ENCODE measurements at places on chromosomes 7 and 10.
A peak's percentile ranks its signal among the peaks of the same experiment; 100 is the strongest.

DNA sequence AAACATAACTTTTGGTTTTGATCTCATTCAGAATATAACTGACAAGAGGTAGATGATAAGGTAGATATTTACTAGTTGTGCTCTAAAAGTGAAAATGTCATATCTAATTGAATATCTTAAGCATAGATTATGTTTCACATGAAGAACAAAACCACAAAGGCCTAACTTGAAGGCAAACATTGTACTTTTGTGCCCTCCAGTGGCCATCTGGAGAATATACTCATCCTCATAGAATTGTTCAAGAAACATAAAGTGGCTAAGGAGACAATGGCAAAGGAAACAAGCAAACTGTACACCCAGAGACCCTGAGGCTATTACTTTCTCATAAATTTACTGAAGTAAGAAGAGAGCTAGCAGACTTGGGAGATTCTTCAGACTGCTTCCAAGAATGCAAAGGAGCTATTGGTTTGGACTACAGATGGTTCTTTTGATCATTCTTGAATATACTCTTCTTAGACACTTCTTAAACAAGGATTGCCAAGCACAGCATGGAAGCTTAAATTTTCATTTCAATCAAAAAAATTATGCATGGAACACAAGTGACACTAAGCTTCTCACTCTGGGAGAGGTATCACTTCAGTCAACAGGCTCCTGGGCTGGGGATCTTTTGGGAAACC is 98.2 kb upstream of the DKK1 start:
- no peak for DNase-seq

GRCh38 chr10:29239569-29240472 is 49.0 kb upstream of the LYZL1 start:
- DNase-seq = no peak

- no peak for DNase-seq
Measured at GRCh38 chr10:78588194-78588811, 480.5 kb upstream of the ZMIZ1 start.

DNA sequence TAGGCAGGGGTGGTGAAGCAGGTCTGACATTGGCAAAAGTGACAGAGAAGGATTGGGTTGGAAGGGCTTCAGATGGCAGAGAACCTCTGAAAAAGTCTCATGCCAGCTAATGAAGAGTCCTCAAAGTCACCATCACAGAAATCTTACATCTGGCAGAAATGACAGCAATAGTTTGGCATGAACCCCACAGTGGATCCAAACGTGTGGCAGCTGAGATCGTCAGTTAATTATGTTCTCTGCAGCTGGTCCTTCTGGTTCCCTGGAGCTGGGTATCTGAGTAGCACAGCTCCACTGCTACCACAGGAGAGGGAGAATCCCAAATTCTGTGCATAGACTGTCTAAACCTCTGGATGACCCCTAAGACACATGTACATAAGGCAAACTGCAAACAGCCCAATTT is 73.4 kb downstream of the ALOX5 start:
- no peak for DNase-seq

GRCh38 chr10:4721999-4722753 is 103.8 kb upstream of the AKR1E2 start:
- no peak for DNase-seq

- no peak for DNase-seq
Measured at GRCh38 chr10:65320236-65321026, 1605.4 kb upstream of the LRRTM3 start.

DNA sequence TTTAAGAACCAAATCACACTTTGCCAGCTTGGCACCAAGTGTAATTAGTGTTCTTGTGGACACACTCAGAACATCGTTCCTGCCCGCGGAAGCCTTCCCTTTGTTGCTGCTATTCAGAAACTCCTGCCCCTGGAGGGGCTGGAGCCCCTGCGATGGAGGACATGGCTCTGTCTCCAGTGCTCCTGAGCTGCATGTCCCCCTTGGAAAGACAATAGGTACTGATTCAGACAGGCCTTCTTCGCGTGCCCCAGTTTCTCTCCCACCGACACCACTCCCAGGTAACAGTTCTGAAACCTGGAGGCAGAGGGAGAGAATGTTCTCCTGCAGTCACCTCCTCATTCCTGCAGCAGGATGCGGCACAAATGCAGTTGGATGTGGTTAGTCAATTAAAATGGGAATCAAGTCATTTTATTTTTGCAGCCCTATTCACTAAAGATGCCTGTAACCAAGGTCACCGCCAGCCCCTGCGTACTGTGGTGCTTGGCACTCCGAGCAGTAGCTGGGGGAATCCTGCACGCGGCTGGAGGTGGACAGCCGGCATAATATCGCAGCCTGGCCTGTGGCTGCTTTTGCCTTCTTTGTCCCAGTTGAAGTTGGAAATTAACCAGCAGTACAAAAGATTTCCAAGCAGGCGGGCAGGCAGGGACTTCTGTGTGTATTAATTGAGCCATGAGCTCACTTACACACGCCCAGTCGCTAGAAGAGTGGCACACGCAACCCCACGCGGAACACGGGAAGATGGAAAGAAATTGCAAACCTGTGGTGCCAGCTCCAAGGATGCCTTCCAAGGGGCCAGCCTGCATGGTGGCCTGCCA is 205.7 kb downstream of the EBF3 start:
- DNase-seq = no peak

- no peak for DNase-seq
Measured at GRCh38 chr10:81534991-81535390, 340.0 kb upstream of the NRG3 start.

DNA sequence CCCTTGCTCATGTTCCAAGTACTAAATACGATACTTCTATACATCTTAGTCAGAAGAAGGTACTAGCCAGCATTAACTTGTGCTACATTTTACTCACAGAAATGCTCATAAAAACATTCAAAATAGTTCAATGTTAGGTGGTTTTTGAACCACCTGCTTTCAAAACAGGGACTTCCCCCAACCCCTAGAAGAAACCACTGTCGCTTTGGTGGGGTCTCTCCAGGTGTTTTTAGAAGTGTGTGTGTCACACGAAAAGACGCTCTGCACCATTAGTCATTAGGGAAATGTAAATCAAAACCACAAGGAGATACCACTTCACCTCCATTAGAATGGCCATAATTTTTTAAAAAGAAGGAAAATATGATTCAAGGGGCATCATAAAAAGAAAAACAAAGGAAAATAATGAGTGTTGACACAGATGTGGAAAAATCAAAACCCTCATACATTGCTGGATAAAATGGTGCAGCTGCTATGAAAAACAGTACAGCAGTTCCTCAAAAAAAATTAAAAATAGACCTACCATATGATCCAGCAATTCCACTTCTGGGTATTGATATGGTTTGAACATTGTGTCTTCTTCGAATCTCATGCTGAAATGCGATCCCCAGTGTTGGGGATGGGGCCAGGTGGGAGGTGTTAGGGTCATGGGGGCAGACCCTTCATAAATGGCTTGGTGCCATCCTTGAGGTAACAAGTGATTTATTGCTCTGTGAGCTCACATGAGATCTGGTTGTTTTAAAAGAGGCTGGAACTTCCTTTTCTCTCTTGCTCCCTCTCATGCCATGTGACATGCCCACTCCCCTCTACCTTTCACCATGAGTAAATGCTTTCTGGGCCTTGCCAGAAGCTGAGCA is 74.2 kb downstream of the MALSU1 start:
- peak; percentile 8 for DNase-seq

- no peak for DNase-seq
Measured at GRCh38 chr10:33793793-33794192, 459.3 kb upstream of the NRP1 start.

GRCh38 chr10:133161486-133162109 is 1.6 kb downstream of the KNDC1 start:
- no peak for DNase-seq

- DNase-seq = no peak
Measured at GRCh38 chr7:117009705-117010361, 56.5 kb downstream of the ST7 start.

DNA sequence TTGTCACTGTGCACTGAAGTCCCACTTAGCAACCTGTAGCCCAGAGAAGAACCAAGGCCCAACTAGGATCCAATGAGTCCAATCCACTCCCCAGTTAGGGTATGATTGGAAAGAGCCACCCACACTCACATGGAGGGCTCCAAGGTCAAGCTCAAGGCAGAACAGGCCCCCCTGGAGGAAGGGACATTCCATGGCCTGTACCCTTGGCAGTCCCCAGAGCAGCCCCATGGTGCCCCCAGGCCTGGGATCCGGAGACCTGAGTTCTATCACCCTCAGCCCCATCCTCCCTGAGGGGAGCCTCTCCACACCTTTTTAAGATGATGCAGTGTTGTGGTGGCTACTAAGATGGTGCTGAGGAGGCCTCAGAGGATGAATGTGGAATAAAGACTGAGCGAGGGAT is 231.4 kb downstream of the GRID1 start:
- no peak for DNase-seq

DNA sequence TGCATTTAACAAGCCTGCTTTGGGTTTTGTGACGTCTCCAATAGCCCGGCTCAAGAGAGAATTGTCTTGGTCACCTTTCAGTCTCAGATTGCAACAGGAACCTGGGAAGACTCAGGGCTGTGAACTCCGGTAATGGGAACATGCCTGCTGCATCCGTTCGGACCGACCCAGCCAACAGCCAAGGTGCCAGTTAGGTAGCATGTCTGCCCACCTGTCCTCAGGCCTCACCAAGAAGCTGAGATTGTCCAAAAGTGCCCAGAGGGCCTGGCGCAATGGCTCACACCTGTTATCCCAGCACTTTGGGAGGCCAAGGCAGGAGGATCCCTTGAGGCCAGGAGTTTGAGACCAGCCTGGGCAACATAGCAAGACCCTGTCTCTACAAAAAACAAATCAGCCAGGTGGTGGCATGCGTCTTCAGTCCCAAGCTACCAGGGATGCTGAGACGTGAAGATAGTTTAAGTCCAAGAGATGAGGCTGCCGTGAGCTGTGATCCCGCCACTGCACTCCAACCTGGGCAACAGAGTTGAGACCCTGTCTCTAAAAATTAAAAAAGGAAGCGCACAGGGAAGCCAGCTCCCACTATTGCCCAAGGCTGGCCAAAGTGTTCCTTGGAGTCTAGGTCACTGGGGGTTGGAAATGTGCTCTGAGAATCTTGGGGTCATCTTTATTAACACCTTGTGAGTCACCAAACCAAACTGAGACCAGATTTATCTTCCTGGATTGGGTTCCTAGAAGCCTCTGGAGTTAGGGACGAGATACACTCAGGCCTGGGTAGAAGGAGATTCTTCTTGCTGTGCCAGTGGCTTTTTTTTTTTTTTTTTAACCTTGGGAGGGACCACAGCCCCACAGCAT is 26.9 kb downstream of the BAG3 start:
- no peak for DNase-seq

GRCh38 chr10:75342397-75342796 is 59.2 kb downstream of the ZNF503 start:
- DNase-seq = no peak

- no peak for DNase-seq
Measured at GRCh38 chr7:130090745-130091532, 20.6 kb downstream of the KLHDC10 start.

DNA sequence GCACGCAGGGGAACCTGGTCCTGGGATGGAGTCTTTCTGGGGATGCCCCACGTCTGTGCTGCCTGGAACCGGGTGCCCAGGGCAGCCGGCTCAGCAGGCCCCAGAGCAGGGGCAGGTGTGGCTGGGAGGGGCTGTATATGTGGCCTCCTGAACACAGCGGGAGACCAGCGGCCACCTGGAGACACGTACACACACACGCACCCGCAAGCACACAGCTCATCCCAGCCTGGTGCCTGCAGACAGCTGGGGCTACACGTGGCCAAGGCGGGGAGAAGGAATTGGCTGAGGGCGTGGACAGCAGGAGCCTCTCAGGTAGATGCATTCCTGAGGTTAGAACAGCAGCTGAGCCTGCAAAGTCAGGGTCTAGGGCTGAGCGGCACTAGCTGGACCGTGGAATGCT is 14.0 kb downstream of the ADAM8 start:
- DNase-seq = no peak

DNA sequence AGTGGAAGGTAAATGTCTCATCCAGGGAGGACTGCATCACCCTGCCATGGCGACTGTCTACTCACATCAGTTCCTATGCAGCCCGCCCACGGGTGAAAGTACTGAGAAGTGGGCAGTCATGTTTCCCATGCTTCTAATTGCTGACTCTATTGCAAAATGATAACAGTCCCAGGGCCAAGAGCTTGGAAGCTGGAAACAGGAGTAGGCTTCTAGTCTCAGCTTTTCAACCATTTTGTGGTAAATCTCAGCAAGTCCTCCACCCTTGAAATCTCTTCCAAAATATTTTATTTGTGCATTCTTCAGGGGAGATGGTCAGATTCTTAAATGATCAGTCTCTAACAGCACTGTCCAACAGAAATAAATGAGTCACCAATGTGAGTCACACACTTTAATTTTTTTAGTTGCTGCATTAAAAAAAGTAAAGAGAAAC is 48.1 kb upstream of the TARP start:
- DNase-seq = no peak

GRCh38 chr7:44177570-44178131 is 11.6 kb downstream of the GCK start:
- DNase-seq = no peak

DNA sequence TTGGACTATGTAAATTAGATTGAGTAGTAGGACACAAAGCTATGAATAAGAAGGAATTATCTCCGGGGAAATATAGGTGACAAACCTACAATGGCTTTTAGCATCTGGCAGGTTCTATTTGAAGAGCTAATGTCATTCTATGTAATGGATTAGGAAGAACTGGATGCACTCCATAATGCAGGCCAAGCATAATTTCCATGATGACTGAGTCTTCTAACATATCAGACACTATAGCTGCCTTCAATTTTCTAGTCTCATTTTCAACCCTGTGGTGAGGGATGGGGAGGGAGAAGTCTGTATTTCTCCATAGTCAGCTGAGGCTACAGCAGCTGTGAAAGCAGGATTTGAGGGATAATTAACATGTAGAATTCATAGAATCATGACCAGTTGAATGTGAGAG is 390.4 kb upstream of the LRRTM3 start:
- no peak for DNase-seq

GRCh38 chr10:49408519-49409306 is 12.8 kb upstream of the DRGX start:
- no peak for DNase-seq

DNA sequence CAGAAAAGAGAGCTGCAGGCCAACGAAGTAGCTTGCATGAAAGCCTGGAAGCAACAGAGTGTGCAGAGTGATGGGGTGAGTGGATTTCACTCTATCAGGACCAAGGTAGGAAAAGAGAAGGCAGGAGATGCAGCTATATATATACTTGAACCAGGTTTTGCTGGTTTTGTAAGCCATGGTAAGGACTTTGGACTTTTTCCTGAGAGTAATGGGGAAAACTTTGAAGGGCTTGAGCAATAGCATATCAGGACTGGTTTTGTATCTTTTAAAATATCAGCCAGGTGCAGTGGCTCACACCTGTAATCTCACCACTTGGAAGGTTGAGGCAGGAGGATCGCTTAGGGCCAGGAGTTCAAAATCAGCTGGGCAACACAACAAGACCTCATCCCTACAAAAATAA is 120.6 kb upstream of the NRP1 start:
- no peak for DNase-seq

DNA sequence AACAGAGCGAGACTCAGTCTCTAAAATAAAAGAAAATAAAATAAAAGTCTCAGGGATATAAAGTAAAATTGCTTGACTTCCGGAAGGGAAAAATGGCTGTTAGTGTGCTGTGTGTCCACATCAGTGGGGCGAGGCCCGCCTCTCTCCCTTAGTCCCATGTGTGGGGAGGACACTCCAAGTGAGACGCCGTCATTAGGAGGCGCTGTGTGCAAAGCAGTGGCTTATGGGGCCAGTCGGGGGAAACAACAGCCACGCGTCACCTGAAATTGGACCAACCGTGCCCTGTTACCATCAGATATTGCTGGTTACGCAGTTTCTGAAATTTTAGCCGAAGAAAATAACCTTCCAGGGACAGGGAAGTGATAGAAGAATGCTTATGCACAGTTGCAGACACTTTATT is 15.8 kb downstream of the SFXN4 start:
- no peak for DNase-seq

All from stimulated activated CD8-positive, alpha-beta memory T cell treated with anti-CD3 and anti-CD28 coated beads, Interleukin-2, amount 100 ng/mL, for 1 hour (primary cell).